ENCODE measurements at places on chromosomes 7 and 10. TPM values are rescaled to one million over a fixed set of nuclear protein-coding genes. Genes with fewer than 3 reads are reported as not detected.

DNA sequence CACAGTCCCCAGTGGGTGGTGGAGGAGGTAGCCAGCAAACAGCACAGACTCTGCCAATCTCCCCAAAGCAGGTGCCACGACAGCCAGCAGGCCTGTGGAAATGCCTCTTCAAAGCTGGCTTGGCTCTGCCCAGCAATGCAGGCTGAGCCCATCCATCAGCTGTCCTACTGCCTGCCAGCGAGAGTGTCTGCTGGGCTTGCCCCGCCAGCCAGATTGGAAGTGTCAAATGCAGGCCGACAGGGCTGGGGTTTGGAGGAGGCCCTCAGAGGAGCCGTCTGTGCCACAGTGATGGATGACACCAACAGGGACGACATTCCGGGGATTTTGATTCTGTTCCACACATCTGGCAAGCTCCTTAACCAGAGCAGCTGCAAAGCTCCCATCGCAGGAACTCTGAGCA lies 16.7 kb downstream of the HABP2 start:
- DNase-seq: no peak

The FAM24B gene
- total RNA-seq: 5.3 TPM

The THSD7A gene
- 0.68 TPM for total RNA-seq

DNA sequence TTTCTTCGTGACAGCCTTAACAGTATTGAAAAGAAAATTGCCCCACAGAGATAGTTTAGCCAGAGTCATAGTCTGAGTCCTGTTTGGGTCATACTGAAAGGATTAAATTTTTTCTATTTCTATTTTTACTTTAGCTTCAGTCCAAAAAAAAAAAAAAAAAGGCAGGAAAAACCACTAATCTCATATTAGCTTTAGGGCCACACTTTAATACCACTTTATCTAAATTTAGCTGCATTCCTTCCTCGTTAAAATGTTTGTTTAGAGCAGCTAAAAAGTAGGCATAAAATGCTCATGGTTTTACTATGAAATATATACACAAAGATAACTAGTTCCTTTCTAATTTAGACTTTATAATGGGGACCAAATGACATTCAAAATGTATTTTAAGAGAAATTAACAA lies 216.5 kb upstream of the TMEM196 start:
- DNase-seq: no peak

- no peak for DNase-seq
These were observed 37.8 kb upstream of the ZNF365 start for GRCh38 chr10:62336404-62336803.

GRCh38 chr7:29924684-29925083 lies 64.9 kb downstream of the SCRN1 start:
- DNase-seq: no peak

DNA sequence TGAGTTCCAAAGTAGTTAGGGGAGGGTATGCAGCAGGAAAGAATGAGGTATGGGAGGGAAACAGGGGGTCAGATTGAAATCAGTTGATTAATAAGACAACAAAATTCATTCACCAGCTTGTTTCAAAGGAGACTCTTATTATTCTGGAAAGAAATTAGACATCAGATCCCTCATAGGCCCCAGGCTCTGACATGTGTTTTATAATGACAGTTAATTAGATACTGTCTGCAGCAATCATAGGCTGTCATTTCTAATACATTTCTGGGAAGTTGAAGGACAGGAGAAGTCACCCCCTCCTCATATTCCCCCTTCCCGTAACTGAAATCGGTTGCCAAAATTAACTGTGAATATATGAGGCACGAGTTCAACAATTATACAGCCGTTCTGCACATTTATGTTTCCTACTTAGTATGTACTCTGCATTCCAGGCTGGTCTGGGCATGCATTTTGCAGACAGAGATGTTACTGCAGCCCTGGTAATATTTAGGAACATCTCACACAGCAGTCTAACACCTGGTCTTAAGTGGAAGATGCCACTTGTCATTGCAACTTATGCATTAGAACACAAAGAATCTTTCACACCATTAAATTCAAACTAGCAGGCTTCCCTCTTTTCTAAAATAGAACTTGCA lies 355.2 kb upstream of the LRGUK start:
- DNase-seq: no peak

The SFXN4 gene
- total RNA-seq: 24.0 TPM

DNA sequence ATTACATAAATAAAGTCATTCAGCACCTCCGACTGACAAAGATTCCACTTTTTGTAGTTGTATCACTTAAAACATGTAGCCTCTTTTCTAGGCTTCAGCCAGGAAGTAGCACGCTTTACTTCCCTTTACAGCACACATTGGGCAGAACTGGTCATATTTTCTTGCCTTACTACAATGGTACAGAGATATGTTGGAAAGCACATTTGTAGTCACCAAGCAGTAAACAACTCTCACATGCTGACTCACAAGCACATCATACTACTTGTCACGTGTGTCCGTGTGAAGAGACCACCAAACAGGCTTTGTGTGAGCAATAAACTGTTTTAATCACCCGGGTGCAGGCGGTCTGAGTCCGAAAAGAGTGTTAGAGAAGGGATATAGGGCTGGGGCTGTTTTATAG lies 1071.8 kb downstream of the DNAJB9 start:
- no peak for DNase-seq

The CYP3A4 gene
- 0.33 TPM for total RNA-seq

DNA sequence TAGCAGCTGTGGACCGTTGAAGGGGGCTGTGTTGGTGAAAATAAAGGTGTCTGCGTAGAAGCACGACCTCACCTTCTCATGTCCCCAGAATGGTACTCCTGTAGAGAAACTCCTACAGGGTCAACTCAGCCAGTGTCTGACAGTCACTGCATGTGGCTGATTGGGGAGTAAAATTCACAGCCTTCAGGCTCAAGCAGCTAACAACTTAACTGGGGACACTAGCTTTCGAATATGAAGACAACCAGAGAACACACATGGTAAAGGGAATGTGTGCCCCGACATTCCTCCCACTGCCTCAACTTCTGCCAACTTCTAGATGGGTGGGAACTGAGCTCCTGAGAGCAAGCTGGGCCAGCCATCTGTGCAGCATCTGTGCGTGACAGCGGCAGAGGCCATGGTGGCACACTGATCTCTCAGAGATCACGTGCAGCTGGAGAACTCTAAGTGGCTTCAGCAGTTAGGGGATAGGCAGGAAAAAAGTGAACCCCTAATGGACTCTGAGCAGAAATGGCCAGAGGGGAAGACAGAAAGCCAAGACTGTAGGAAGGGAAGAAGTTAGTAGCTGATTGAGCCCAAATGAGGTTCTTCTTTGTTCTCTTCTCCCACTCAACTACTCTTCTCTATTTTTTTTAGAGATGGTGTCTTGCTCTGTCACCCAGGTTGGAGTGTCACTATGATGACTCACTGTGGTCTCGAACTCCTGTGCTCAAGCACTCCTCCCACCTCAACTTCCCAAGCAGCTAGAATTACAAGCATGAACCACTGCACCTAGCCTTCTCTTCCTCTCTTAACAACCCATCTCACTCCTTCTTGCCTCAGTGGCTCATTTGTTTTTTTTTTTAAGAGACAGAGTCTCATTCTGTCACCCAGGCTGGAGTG lies 280.8 kb downstream of the ZEB1 start:
- DNase-seq: no peak

- DNase-seq: no peak
These were observed 6.7 kb downstream of the NRP1 start for GRCh38 chr10:33327751-33328150.

DNA sequence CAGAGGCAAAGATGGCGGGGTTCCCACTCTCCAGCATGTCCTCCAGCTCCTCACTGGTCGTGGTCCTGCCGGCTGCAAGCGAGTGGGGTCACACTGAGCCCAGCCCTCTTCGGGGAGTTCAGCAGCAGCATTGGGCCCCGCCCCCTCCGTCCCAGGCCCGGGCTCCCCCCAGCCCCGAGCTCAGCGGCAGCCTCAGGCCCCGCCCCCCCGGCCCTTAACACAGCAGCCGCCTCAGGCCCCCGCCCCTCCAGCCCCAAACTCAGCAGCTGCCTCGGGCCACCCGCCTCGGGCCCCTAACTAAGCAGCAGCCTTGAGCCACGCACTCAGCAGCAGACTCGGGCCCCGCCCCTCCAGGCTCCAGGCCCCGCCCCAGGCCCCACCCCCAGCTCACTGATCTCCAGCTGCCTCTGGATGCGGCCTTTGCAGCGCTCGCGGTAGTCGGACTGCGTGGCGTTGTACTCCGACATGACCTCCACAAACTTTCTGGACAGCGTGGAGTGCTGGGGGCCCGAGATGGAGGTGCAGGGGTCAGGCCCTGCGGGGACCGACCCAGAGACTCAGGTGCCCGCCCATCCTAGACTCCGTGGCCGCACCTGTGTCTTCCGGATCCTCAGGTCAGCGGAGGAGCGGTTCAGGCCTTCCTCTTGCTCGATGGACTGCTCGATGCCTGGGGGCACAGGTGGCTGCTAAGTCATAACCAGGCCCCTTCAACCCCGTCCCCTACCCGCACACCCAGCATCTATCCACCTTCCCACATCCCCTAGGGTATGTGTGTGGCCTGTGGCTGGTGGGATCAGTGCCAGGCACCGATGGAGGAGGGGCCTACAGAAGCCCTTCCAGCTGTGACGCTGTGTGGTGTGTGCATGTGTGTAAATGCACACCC lies 15.5 kb downstream of the STX1A start:
- DNase-seq: peak; percentile 86

The ZNF273 gene
- total RNA-seq: 11.3 TPM

GRCh38 chr7:52260046-52260665 lies 775.3 kb upstream of the POM121L12 start:
- peak; percentile 35 for DNase-seq

The DGKI gene
- 0.30 TPM for total RNA-seq

The TMEM243 gene
- total RNA-seq: 29.0 TPM
